Stimulated activated CD4-positive, alpha-beta T cell treated with anti-CD3 and anti-CD28 coated beads, Interleukin-15, amount 100 ng/mL, for 1 hour (primary cell): ENCODE measurements at places on chromosomes 3 and 15.

- no peak for DNase-seq
Measured at GRCh38 chr3:16935781-16936180, 51.0 kb downstream of the PLCL2 start.

DNA sequence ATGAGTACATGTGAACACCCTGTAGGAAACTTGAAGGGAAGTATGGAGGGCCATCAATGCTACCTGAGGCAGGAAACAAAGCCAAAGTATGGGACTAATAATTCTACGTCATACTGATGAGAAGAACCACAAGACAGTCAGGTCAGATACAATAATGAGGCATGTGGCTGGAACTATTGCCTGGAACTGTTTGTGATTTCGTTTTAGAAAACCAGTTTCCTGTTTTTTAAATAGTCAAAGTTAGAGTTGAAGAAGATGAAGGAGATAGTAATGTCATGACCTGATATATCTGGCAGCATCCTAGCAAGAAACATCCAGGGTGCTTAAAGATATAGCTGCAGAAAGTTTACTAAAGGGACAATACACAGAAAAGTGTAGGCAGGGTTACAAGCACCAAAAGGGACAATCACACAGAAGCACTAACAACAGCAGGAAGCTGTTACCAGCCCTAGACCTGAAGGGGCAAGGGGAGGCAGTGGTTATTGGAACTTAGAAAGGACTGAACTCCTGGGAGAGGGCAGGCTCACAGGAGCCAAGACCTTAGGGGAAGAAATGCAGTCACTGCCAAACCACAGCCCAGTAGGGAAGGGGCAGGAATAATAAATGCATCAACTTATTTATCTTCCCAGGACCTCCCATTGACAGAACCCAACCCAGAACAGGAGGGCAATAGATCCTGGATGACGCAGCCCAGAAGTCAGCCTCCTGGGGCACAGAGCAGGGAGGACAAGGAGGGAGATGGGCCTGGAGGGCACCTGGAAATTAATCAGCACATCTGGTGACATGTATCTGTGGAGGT lies 302.1 kb upstream of the STT3B start:
- no peak for DNase-seq

DNA sequence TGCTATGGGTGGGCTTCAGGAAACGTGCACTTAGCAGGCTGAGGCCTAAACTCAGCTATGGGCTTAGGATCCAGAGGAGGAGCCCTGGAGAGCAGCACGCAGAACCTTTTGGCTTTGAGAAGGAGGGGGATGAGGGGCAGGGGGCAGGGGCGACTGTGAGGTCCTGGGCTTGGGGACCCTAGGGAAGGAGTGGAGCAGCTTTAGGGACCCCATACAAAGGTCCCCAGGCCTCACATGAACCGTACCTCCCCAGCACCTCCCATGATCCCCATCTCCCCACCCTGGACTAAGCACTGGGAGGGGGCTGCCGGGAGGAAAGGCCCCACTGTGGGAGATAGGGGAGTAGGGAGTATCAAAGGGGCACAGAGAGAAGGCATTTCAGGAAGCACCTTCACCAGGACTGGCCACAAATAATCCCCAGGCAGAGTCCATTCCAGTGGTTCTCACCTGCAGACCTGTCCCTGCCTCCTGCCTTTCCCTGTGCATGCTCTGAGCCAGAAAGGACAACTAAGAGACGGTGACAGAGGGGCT lies 62.0 kb upstream of the KLF13 start:
- no peak for DNase-seq

DNA sequence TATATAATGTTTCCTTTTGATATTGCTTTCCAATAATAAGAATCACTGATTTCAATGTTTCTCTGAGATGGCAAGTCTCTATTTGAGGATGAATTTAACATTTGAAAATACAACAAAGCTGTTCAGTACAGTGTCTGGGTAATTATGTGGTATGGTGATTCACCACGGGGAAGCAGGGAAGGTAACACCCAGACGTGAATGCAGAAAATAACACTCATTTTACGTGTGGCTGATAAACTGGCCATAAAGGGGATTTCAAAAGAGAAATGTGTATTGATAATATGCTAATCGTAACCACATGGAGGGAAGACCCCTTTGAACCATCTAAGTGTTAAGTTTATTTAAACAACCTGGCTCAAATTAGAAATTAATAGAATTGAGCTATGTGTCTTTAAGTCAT lies 344.6 kb downstream of the GRM7 start:
- no peak for DNase-seq

DNA sequence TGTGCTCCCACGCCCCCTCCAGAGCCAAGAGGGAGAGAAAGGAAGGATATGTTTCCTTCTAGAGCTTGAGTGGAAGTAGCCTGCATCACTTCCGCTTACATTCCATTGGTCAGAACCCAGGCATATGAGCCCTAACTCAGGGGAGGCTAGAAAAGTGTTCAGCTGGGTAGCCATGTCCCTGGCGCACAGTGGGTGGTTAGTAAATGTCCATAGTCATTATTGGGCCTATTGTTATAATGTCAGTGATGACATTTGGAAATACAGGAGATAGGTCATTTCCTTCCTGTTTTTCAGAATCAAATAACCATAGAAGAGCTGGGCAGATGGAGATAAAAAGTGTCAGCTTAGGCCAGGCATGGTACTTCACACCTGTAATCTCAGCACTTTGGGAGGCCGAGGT lies 27.3 kb downstream of the CD276 start:
- DNase-seq: no peak

DNA sequence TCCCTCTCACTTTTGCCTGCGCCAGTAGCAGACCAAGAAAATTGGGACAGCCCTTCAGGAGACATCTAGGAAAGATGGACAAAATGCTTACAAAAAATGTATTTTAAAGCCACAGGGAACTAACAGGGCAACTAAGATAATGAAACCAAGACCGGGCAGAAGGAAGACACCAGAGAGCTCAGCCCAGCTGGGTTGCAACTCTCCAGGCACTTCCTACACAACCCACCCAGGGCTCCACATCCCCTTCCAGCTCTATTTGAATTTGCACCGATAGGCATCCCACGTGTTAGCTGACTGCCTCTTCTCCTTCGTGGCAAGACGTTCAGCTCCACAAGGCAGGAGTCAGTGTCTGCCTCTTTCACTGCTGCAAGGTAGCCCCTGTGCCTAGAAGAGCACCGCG lies 6.6 kb upstream of the ATP10A start:
- DNase-seq: no peak
